Mammary microvascular endothelial cell (primary cell): ENCODE measurements at places on chromosomes 1 and 21. TPM values are rescaled to one million over a fixed set of nuclear protein-coding genes. Genes with fewer than 3 reads are reported as not detected.

MROH7 gene
- total RNA-seq: 0.07 TPM in 1 of 2 replicates, not detected in the other

PDC gene
- not detected in 2 replicates for total RNA-seq

DCDC2B gene
- total RNA-seq: not detected in 2 replicates

LRRC7 gene
- total RNA-seq: 0.07 and 0.10 TPM in 2 replicates

KIF26B gene
- 0.15 and 0.20 TPM in 2 replicates for total RNA-seq

IARS2 gene
- 77.5 and 80.2 TPM in 2 replicates for total RNA-seq

BLACAT1 gene
- total RNA-seq: 0.05 and 0.07 TPM in 2 replicates

C1orf122 gene
- total RNA-seq: 56.0 and 68.2 TPM in 2 replicates

NOS1AP gene
- total RNA-seq: 0.27 and 1.1 TPM in 2 replicates

ZNF684 gene
- 2.6 and 3.8 TPM in 2 replicates for total RNA-seq

OR2L5 gene
- total RNA-seq: not detected in 2 replicates

WNT9A gene
- total RNA-seq: 0.05 and 0.20 TPM in 2 replicates

HRNR gene
- not detected in 2 replicates for total RNA-seq

AKR7A3 gene
- 0.20 and 0.89 TPM in 2 replicates for total RNA-seq

UBL4B gene
- total RNA-seq: not detected in 2 replicates

C1orf141 gene
- total RNA-seq: not detected in 2 replicates

MANEAL gene
- 0.40 and 0.59 TPM in 2 replicates for total RNA-seq

TGFBR3 gene
- total RNA-seq: 6.5 and 7.5 TPM in 2 replicates

SLC25A34 gene
- 0.05 and 0.27 TPM in 2 replicates for total RNA-seq
